Vein endothelial cell (primary cell): ENCODE measurements at places on chromosomes 4 and X. TPM values are rescaled to one million over a fixed set of nuclear protein-coding genes. Genes with fewer than 3 reads are reported as not detected.

MMRN1 gene
- total RNA-seq: 889 and 1,432 TPM in 2 replicates

CPE gene
- total RNA-seq: 4.6 and 10.2 TPM in 2 replicates

HS6ST2 gene
- 2.0 and 3.8 TPM in 2 replicates for total RNA-seq

OR13H1 gene
- total RNA-seq: not detected in 2 replicates

KLHL5 gene
- 60.8 and 86.6 TPM in 2 replicates for total RNA-seq

SOX3 gene
- not detected in 2 replicates for total RNA-seq

IDUA gene
- 13.7 and 18.0 TPM in 2 replicates for total RNA-seq

NLGN3 gene
- total RNA-seq: 0.19 and 0.33 TPM in 2 replicates

BRCC3 gene
- total RNA-seq: 13.4 and 16.4 TPM in 2 replicates

JCHAIN gene
- not detected in 2 replicates for total RNA-seq

VEGFC gene
- total RNA-seq: 10.9 and 30.4 TPM in 2 replicates

ARMCX4 gene
- 5.2 and 5.7 TPM in 2 replicates for total RNA-seq

SPANXA1 gene
- not detected in 2 replicates for total RNA-seq

GC gene
- not detected in 2 replicates for total RNA-seq

KLF8 gene
- total RNA-seq: 0.65 and 1.4 TPM in 2 replicates

TAF7L gene
- total RNA-seq: 0.33 and 0.38 TPM in 2 replicates

SAGE1 gene
- not detected in 2 replicates for total RNA-seq

MAGEB10 gene
- total RNA-seq: not detected in 2 replicates

TDO2 gene
- not detected in 2 replicates for total RNA-seq

TLR10 gene
- not detected in 2 replicates for total RNA-seq

TMEM33 gene
- 65.3 and 79.8 TPM in 2 replicates for total RNA-seq

PAK3 gene
- total RNA-seq: 0.29 and 0.33 TPM in 2 replicates

CXorf49 gene
- not detected in 2 replicates for total RNA-seq

AKAP14 gene
- total RNA-seq: not detected in 2 replicates

ENPP6 gene
- total RNA-seq: not detected in 2 replicates

DIPK2B gene
- 104 and 141 TPM in 2 replicates for total RNA-seq

AKAP4 gene
- total RNA-seq: under 0.01 TPM in 1 of 2 replicates, not detected in the other

TMEM154 gene
- total RNA-seq: 5.6 and 10.6 TPM in 2 replicates

RIPPLY1 gene
- not detected in 2 replicates for total RNA-seq

PDLIM5 gene
- 212 and 261 TPM in 2 replicates for total RNA-seq

TEC gene
- total RNA-seq: 0.65 and 1.1 TPM in 2 replicates

WDR19 gene
- 12.8 and 16.0 TPM in 2 replicates for total RNA-seq

BMP2K gene
- total RNA-seq: 90.2 and 131 TPM in 2 replicates

CENPVL3 gene
- not detected in 2 replicates for total RNA-seq

XG gene
- total RNA-seq: 0.33 TPM in 1 of 2 replicates, not detected in the other

SSX3 gene
- total RNA-seq: not detected in 2 replicates

TLL1 gene
- total RNA-seq: 13.4 and 15.7 TPM in 2 replicates

TMEM35A gene
- total RNA-seq: 1.8 and 2.9 TPM in 2 replicates

SMPX gene
- total RNA-seq: not detected in 2 replicates

TMEM31 gene
- total RNA-seq: not detected in 2 replicates

NAT8L gene
- under 0.01 TPM in 2 replicates for total RNA-seq

FAT4 gene
- total RNA-seq: 74.2 and 94.7 TPM in 2 replicates

PRDX4 gene
- total RNA-seq: 209 and 211 TPM in 2 replicates

SLC30A9 gene
- 51.3 and 54.6 TPM in 2 replicates for total RNA-seq

SMIM10L2A gene
- 1.3 TPM in 2 replicates for total RNA-seq

COQ2 gene
- 16.7 and 17.7 TPM in 2 replicates for total RNA-seq

CT47A1 gene
- total RNA-seq: not detected in 2 replicates

RADX gene
- total RNA-seq: under 0.01 and 0.10 TPM in 2 replicates
